ENCODE measurements at places on chromosomes 6 and 20.

GRCh38 chr20:38032585-38033329, 499 bp downstream of the TTI1 start:
- DNase-seq: peak; percentile 46

- DNase-seq: no peak
Measured at GRCh38 chr20:46349742-46350056, 41.4 kb upstream of the CDH22 start.

DNA sequence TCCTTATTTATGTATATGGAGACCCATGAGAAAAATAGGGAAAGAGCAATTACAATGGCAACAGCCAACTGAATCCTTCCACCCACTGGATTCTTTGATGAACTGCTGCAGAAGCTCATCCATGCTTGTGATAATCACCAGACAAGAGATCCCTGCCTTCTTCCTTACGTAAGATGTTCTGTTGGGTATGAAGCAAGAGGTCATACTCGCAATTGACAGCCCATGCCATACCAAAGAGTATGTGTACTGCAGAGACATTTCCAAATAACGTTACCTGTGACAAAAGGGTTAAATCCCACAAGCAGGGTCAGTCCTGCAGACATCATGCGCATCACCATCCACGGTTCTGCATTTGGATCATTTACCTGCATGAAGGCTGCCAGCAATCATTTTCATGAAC, 27.8 kb downstream of the ELOVL5 start:
- no peak for DNase-seq

GRCh38 chr6:74607468-74607867, 598.4 kb downstream of the COL12A1 start:
- no peak for DNase-seq

DNA sequence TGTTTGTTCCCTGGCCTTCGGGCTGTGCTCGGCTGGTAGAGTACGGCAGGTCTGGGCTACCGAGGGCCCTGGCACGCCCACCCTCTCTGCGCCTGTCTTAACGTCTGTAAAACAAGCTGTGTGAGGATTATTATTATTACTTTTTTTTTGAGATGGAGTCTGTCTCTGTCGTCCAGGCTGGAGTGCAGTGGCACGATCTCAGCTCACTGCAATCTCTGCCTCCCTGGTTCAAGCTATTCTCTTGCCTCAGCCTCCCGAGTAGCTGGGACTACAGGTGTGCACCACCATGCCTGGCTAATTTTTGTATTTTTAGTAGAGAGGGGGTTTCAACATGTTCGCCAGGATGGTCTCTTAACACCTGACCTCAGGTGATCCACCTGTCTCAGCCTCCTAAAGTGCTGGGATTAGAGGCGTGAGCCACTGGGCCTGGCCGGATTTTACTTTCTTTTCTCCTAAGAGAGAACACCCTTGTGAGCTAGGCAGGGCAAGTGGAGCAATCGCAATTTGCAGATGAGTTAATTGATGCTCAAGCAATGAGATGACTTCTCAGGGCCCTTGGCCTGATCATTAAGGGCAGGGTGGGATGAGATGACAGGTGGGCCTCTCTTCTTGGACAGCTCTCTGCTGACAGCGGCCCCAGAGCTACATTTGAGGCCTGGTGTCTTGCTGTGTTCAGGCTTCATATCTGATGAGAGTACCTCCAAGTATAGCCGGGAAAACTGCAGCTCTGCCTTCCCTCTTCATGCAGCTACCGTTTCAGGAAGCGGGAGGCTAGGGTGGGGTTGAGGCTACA, 859 bp upstream of the SMIM29 start:
- no peak for DNase-seq

DNA sequence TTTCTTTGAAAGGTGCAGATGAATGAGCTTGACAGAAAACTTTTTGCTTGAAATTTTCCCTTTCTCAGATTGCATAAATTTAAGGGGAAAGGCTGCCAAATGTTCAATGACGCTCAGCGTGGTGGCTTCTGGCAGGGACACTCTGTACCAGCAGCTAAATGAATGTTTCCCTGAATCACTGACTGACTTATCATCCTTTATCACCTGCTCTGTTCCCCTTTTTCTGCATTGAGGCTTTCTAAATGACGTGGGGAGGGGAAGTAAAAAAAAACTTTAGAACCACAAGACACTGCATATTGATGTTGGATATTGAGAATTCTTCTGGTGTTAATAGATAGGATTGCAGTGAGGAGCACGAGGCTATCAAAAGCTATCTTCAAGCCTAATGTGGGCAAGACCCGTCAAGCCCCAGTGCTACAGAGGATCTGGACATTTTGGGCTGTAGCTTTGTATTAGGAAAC, 46.9 kb upstream of the ENPP5 start:
- DNase-seq: no peak

DNA sequence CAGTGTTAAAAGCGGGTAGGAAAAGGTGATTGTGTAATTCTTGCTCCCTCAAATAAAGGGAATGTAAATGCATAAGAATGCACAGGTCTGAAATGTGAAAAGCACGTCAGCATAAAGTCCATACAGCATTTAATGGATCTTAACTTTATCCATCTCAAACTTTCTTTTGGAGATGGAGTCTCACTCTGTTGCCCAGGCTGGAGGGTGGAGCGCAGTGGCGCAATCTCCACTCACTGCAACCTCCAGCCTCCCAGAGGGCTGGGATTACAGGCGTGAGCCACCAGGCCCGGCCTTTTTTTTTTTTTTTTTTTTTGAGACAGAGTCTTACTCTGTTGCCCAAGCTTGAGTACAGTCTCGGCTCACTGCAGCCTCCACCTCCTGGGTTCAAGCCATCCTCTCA, 33.4 kb downstream of the RNASET2 start:
- no peak for DNase-seq

GRCh38 chr6:146546443-146547043, 2.9 kb downstream of the RAB32 start:
- no peak for DNase-seq

DNA sequence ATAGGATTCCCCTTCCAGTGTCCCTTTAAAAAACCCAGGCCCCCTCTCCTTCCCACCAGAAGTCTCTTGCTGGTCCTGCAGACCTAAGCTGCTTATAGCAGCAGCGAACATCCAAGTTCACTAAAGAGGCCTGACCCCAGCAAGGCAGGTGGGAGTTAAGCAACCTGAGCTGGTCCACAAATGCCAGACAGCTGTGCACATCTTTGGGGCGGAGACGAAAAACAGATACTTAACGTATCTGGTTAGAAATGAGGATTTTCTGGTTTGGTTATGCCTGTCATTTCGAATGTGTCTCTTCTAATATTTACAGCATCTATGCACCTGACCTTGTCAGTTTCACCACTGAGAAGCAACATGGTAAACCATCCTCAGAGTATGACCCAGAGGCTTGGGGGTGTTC, 87.8 kb downstream of the SLC2A10 start:
- no peak for DNase-seq

GRCh38 chr6:113690281-113691259, 166.6 kb upstream of the MARCKS start:
- DNase-seq: no peak

GRCh38 chr20:19937651-19938420, 79.3 kb upstream of the NAA20 start:
- DNase-seq: no peak

- no peak for DNase-seq
Measured at GRCh38 chr20:31515775-31516107, 1.5 kb downstream of the HM13 start.

GRCh38 chr20:45368221-45368980, 5.4 kb downstream of the SYS1 start:
- DNase-seq: no peak

- no peak for DNase-seq
Measured at GRCh38 chr6:47621838-47622449, 76.4 kb upstream of the ADGRF4 start.

- DNase-seq: no peak
Measured at GRCh38 chr6:75101896-75102295, 104.0 kb downstream of the COL12A1 start.

GRCh38 chr6:5278047-5278446, 16.7 kb downstream of the FARS2 start:
- no peak for DNase-seq

DNA sequence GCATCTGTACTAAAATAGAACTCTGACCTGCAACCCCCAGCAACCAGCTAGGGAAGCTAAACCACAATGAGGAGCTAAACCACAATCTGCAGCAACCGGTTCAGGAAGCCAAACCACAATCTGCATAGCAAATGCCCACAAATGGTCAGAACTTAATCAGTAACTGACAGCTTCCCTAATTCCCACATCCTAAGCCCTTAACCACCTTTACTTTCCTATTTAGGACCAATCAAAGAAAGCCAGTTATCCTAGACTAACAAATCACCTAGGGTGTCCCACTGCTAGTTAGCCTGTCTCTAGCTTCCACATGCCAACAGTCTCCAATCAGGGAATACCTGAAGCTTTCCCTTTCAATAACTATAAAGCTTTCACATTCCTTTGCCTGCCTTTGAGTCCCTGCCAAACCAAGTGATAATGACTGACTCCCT, 424.6 kb upstream of the PTCHD4 start:
- DNase-seq: no peak

DNA sequence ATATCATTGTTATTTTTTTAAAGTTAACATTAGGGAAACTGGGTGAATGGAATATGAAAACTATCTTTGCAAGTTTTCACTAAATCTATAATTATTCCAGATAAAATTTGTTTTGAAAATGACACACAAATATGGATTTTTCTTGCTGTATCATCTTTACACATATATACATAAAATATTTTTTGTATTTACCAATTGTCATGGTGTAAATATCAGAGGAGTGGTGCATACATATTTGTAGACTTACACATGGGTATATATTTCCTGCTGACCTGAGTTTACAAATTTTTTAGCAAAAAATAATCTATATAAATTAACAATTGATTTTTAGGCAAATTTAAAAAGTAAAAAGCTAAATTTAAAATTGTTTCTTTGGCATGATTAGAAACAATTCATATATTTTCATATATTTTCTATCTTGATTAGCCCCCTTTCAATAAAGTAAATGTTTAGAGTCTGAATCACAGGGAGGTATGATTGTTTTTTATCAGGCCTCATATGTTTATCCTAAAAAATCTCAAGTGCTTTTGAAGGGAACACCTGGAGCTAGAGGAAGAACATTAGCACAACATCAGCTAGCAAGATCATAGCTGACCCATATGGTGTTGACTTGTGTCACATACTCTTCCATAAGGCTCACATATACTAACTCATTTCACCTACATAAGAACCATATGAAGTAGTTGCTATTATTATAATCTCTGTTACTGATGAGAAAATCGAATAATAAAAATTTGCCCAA, 671.8 kb upstream of the GJE1 start:
- no peak for DNase-seq

- no peak for DNase-seq
Measured at GRCh38 chr6:78607189-78607588, 260.2 kb upstream of the IRAK1BP1 start.

DNA sequence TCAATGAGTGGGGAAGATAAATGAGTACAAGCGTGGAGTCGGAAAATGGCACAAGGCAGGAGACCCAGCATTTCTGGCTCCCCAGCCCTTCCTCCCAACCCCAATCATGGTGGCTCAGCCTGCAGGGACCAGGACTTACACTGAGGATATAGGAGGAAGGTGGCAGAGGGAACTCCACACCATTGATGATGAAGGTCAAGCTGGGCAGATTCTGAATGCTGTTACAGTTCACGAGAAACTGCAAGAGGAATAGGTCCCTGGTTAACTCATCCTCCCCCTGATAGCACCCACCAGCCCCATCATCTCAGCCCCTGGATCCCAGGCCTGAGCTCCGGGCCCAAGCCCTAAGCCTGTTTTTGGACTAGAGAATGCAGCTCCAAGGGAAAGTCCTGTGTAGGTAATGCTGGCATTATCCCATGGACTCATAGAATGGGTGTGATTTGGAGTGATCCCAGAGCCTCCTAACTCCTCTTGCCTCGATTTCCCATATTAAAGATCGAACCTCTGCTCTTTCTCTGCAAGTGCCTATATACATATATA, 2.3 kb upstream of the TFEB start:
- no peak for DNase-seq

DNA sequence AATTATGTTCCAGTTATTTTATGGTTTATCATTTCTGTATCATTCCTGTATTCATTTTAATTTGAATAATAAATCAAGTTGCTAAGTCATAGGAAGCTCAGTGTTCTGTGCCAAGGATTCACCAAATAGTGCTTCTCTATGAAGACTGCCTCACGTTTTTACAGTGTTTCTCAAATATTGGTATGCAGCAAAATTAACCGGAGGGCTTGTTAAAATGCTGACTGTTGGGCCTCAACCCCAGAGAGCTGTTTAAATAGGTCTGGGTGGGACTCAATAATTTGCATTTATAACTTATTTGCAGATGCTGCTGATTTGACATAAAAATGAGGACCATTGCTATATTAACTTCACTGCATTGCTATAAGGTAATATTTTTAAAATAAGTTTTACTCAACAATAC, 166.7 kb downstream of the TINAG start:
- no peak for DNase-seq

GRCh38 chr6:6699741-6700367, 111.3 kb downstream of the LY86 start:
- peak; percentile 17 for DNase-seq

DNA sequence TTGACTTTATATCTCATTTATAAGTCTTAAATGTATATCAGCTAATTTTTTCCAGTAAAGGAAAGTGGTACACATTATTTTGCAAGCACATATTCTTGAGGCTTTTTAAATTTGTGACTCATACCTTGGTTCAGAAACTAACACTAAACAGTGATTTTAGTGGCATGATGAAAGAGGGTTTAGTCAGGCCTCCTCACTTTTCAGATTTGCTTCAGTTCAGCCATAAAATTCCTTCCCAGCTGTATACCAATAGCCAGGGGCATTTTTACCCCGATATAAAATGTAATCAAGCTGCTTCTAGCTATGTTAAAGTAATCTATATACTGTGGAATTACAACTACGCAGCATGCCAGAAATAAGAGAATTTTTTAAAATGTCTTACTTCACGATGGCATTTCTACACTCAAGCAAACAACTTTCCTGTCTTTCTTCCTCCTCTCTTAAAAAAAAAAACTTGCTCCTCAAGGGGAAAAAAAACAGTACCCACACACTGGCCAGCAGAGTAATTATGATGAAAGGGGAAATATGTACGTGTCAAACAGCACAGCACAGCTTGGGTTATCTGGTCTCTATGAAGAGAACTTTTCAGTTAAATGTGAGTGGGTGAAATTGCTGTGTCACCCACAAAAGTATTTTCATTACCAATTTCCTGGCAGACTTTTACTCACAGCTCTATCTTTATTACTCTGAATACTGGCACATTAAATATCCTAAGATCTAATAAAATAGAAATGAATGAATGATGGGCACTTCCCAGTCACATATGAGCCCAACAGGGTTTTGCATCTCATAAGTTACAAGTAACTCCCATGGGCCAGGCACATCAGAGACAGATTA, 244.8 kb upstream of the TENT5A start:
- no peak for DNase-seq

- DNase-seq: no peak
Measured at GRCh38 chr6:15194453-15194852, 51.4 kb upstream of the JARID2 start.

- DNase-seq: no peak
Measured at GRCh38 chr6:55255113-55255512, 72.2 kb upstream of the GFRAL start.

DNA sequence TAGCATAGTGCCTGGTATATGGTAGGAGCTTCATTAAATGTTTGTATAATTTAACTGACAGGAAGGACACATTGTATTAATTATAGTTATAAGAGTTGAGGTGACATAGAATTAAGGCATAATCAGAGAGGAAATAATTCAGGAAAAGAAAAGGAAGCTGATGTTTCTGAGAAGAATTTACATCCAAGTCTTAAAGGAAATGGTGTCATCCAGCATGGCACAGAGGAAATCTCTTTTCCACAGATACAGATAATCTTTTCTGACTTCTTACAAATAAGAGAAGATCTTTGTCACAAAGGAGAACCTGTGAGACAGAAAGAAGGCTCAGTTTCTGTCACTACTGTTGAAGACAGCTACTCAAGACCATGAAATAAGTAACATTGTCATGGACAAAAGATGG, 222.5 kb downstream of the GJA1 start:
- DNase-seq: no peak

Measured in caudate nucleus (tissue), 63 donors.